ENCODE measurements at places on chromosomes 13 and 19. TPM values are rescaled to one million over a fixed set of nuclear protein-coding genes. Genes with fewer than 3 reads are reported as not detected.

GRCh38 chr19:16620584-16620983 is 7.4 kb downstream of the MED26 start:
- DNase-seq = no peak

Gene DACT3
- 0.78 TPM for total RNA-seq

Gene LGALS7
- total RNA-seq = not detected

DNA sequence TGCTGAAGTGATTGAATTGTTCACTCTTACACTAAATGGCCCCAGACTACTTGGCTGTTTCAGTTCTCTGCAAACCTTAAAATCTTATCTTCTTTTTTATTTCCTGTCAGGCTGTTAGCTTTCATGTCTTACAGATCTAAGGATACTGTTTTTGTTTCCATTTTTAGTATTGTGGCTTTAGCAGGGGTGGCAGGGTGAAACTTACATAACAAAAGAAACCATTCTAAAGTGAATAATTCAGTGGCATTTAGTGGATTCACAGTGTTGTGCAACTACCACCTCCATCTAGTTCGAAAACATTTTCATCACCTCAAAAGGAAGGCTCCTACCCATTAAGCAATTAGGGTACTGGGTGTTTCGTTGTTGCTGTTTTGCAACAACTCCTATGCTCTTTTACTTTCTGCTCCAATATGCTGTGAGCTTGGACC is 19.8 kb downstream of the TMEM272 start:
- DNase-seq = no peak

Gene NEK3
- 4.2 TPM for total RNA-seq

GRCh38 chr19:37725181-37725580 is 5.6 kb upstream of the ZNF607 start:
- DNase-seq = no peak

DNA sequence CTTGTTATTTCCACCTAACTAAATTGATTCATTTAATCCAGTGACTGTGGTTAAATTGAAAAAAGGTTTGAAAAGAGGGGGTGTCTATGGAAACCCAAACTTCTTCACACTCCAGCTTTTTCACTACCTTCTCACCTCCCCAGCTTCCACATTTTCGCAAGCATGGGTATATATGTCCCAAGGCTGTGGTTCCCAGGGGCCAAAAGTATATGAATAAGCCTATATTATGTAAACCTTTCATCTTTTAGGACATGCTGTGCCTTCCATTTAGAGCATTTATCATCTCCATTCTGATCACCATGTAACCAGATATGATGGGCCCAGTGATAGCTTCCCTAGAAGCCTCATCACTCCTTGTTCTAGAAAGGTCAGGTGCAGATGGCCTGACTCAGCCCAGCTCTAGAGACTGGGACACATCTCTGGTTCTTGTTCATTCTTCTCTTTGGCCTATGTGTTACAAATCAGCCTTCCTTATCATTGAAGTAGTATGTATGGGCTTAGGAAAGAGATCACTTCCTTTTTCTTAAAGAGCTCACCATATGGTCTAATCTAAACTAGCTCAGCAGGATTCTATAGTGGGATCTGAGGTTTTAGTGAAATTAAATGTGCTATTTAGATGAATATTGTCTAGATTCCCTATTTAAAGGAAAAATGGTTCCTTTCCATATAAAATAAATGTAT is 19.5 kb upstream of the ARL11 start:
- no peak for DNase-seq

DNA sequence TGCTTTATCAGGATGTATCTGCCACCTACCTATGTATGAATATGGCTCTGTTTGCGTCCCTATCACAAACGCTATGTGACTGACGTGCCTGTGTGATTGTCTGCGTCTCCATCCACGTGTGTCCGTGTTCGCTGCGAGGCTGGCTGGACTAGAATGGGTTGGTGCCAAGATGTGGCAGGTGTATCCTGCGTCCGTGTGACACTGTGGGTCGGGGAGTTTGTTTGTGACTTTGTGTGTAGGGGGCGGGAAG is 6.7 kb upstream of the HOOK2 start:
- DNase-seq = no peak

DNA sequence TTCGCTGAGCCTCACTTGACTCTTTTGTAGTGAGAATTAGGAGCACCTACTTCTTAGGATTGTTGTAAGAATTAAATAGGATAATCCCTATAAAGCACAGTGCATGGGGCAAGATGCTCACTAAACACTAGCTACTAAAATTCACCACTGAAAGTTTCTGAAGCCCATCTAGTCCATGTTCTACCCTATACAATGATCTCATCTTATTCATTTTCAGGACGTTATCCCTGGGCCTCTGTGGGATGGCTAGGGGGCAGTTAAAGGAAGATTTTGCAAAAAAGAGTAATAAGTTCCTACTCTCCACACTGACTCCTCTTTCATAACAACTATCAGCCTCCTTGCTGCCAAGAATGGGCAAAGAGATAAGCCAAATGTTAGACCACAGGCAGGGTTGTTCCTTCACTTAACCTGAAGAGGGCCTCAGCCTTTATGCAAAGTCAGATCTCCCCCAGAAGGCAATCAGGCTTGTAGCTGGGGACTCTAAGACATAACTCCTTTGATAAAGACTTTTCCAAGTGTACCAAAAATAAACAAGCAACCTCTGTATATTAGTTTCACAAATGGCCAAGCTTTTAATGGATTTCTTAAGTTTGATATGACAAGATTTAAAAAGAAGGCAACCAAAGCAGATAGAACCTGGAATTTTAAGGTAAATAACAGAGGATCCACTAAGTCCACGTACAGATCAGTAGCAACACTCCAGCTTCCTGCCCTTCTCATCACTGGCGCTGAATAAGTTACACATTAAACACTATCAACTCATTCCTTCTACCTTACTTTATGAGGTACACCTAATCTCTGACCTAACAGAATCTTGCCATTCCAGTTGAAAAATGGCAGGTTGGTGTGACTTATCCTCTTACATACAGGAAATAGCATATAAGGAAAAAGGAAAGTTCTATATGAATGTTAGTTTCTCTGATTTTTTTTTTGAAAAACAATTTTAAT is 44.4 kb downstream of the ELF1 start:
- peak; percentile 23 for DNase-seq

GRCh38 chr19:55254625-55254977 is 4.2 kb downstream of the PPP6R1 start:
- no peak for DNase-seq

DNA sequence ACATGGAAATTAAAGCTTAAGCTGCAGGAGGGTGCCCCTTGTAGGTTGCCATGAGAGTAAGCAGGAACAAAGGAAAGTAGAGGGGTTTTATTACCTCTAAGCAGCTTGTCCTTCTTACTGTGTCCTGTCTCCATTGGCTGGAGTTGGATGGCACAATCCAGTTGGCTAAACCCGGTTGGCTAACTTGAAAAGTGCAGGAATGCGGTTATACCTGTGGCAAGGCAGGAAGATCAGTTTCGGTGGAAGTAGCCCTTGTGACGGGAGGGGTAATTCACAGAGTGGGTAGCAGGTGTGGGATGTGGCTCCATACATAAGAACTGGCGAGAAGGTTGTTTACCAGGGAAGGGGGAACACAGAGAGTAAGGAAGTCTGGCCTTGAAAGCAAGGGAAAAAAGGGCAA is 3.2 kb downstream of the ZNF726 start:
- no peak for DNase-seq

DNA sequence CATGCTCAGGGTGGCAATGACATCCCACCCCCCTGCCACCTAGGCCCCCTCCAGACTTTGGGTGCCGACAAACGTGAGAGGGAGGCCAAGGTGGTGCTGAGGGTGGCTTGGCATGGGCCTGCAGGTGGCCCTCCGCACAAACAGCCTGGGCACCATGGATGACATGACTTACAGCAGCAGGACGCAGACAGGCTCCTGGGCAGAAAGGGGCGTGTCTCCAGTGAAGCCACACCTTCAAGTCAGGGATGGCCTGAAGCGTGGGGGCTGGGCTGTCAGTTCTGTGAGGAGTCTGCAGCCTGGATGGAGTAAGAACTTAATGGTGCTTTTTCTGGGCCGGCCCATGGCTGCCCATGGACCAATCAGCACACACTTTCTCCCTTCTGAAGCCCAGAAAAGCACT is 25.3 kb downstream of the POMP start:
- DNase-seq = no peak

- no peak for DNase-seq
Observed at GRCh38 chr13:22082030-22082429, 411.2 kb downstream of the FGF9 start.

DNA sequence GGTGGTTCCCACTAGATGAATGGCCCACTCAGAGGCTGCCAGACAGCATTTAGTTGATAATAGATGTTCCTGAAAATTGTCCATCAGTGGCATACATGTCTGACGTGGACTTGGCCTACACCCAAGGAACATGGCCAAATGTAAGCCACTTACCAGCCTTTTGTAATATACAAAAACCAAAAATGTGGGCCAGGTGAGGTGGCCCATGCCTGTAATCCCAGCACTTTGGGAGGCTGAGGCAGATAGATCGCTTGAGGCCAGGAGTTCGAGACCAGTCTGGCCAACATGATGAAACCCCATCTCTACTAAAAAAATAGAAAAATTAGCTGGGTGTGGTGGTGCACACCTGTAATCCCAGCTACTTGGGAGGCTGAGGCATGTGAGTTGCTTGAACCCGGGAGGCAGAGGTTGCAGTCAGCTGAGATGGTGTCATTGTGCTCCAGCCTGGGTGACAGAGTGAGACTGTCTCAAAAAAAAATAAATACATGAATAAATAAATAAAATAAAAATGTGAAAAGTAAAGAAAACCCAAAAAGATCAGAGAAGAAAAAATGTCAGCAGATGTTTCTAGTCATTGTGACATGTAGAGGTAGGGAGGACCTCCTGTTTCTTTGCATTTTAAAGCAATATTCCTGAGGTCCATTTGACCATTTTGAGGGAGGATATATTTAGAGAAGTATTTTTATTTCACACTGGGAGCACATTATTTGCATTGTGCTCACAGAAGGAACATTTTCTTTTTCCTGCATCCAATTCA is 7.1 kb upstream of the WTIP start:
- no peak for DNase-seq

DNA sequence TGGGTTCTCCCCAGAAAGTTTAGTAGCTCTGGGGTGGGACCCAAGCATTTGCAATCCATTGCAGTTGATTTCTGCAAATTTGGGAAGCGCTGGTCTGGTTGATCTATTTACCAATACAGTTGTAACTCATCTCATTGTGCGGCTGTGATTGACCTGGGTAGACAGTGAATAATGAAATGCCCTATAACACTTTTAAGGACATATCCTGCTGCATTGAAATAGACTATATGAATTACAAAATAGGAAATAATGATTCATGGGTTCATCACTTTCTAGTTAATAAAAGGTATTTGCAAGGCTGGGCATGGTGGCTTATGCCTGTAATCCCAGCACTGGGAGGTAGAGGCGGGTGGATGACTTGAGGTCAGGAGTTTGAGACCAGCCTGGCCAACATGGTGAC is 59.0 kb upstream of the FARP1 start:
- no peak for DNase-seq

Gene PCDH9
- 5.6 TPM for total RNA-seq

GRCh38 chr13:37273836-37274235 is 168.4 kb upstream of the CSNK1A1L start:
- DNase-seq = no peak

DNA sequence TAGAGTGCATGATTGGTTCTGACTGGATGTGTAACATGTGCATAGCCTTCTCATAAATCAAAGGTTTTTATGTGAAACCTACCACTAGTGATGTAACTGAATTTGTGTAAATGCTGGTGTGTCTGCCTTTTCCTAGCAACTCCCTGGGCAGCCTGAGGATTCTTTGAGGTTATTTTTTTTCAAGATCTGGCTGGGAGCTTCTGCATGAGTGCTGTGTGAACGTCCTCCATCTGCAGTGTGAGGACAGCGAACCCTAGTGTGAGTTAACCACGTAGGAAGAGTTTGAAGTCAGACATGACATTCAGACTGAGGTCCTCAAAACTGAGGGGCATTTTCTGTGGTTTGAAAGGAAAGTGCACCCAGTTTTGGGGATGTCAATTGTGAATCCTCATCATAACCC is 39.9 kb downstream of the DPRX start:
- DNase-seq = peak; percentile 19

DNA sequence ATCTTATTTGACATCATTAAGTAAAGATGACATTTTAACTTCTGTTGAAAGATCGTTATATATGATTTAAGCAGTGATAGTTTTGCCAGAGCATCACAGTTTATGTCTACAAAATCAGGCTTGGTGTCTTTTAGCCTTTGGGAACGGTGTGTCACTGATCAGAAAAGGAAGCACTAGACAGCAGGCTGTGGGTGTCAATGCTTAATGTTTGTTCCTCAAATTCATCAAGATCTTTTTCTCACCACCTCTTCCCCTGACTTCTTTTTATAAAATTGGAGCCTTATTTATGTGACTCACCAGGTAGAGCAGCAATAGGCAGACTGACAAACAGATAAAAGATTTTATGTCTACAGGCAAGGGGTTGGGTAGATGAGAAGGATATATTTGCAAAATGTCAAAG is 1558.5 kb downstream of the EFNB2 start:
- DNase-seq = no peak

DNA sequence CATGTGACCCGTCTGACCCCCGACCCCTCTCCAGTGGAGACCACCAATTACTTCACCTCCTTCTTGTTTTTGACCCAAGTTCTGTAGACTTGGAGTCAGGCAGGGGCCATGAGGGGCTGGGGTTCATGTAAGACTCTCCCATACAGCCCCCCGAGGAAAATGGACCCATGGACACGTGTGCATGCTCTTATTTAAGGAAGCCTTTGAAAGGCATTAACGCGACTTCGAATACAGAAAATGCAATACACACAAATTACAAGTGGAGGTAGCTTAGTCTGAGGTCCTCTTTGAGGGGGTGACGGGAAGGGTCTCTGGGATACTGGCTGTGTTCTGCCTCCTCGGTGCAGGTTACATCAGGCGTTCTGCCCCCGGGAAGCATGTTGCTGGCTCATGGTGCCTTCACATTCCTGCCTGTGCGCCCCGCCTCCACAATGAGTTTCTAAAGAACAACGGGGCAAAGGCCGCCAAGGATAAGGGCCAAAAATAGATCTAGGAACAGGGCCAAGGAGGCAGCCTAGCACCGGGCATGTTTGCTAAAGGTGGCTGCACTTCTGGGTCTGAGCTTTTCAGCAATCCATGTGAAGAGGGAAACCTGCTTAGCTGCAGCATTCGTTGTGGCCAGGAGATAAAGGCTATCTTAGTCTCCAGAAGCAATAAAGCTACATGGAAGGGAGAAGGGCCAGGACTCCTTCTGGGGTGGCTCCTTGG is 54.5 kb downstream of the RAB20 start:
- no peak for DNase-seq

Gene PLA2G4C
- total RNA-seq = 2.8 TPM

GRCh38 chr13:65353951-65354350 is 1876.2 kb downstream of the PCDH9 start:
- no peak for DNase-seq

Gene CYP2F1
- total RNA-seq = not detected

Gene ALOX5AP
- total RNA-seq = 1.1 TPM

- no peak for DNase-seq
Observed at GRCh38 chr13:113851826-113852535, 11.9 kb downstream of the GAS6 start.
